ENCODE measurements at places on chromosomes 3 and 15.

- DNase-seq: peak; percentile 27
Observed at GRCh38 chr3:87287011-87287410, 10.6 kb upstream of the POU1F1 start.

GRCh38 chr15:99522288-99522687, 43.5 kb upstream of the MEF2A start:
- no peak for DNase-seq

GRCh38 chr15:43134157-43134635, 810 bp downstream of the TMEM62 start:
- DNase-seq: peak; percentile 8

DNA sequence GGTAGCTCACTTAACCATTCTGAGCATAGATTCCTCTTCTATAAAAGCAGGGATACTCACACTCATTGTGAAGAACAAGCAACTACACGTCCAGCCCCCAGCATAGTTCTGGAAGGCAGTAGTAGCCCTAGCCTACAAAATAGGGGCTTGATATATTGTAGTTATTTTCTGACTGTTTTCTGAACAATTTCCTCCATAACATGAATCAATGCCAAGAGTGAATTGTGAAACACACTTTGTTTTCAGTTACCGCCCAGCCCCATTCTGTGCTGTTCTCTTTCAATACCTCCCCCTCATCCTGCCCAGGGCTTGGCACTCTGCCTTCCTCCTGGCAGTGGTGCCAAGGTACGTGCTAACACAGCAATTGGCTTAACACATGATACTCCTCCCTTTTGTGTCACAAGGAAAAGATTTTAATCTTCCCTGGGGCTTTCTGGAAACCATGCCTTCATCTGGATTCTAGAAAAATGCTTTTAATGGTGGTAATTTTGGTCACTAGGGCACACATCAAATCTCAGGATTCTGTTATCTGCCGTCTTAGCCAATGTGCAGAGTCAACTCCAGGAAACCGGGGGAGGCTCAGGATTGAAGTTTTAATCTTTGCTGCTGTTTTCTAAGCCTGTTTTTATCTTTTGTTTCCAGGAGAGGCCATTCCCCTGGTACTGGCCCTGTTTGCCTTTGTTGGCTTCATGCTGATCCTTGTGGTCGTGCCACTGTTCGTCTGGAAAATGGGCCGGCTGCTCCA, 37.2 kb downstream of the IL20RB start:
- no peak for DNase-seq

GRCh38 chr3:56921573-56922453, 120.1 kb upstream of the ARHGEF3 start:
- DNase-seq: no peak

- no peak for DNase-seq
Observed at GRCh38 chr3:148450819-148451218, 246.9 kb upstream of the AGTR1 start.

DNA sequence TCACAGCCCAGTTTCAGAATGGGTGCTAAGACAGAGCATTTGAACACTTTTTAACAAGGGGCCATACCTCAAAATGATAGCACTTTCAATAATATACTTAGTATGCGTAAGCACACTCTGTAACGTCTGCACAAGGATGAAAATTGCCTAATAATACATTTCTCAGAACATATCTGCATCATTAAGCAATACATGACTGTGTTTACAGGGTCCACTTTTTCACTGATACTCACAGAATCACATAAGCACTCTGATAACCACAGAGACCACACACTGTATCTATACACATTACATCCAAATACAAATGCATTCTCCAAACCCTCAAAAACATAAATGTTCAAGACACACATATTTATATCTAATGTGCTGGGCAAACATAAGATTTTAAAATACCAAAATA, 79.8 kb downstream of the NR1I2 start:
- no peak for DNase-seq

DNA sequence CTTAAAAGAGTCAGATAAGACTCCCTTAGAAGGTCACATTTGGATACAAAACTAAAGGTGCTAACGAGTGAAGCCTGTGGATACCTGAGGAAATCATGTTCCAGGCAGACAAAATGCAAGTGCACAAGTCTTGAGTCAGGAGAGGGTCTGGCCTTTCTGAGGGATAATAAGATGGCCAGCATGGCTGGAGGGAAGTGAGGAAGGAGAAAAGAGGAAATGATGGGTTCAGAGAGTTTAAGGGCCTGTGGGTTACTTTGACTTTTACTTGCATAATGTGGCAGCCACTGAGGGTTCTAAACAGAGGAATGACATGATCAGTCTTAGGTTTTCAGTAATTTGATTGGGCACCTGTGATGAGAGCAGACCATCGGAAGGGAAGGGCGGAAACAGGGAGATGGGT, 3.5 kb upstream of the ROPN1B start:
- no peak for DNase-seq

DNA sequence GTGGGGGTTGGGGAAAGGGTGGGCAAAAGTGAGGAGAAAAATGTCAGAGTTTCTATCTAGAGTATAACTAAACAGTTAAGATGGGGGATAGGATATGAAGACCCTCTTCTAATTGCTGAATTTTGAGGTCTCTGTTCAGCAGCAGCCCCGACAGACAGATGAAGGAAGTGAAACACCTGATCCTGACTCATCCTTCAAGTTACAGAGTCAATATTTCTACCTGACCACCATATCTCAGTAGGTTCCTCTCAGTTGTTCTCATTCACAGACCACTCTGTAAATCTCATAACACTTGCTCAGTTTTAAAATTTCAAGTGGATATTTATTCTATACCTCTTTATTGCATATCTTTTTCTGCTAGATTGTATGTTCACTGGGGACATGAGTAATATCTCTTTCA, 69.5 kb downstream of the CCDC54 start:
- no peak for DNase-seq

DNA sequence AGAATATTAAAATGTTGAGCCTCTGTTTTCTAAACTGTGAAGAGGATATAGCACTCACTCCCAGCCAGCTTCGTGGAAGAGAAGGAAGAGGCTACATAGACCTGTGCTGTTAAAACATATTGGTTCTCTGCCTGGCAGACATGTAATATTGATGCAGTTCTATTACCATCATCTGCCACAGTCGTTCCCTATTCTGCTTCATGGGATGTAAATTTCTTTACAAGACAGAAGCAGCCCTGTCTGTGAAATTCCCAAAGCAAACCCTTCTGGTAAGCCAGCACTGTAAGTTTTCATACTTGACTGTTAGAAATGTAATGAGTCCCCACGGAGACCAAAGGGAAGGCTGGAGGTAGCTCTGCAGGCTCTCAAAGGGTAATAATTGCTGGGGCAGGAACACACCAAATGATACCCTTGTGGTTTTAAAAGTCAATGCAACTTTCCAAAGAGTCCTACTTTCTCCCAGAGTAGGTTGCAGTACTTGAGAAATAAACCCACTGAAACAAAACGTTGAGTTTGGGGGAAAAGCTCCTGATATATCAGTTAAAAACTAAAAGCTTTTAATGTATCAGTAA, 129.9 kb upstream of the HES1 start:
- no peak for DNase-seq

GRCh38 chr3:79369306-79369705, 398.5 kb downstream of the ROBO1 start:
- DNase-seq: no peak

GRCh38 chr3:170907637-170908234, 701 bp downstream of the EIF5A2 start:
- DNase-seq: peak; percentile 54

- no peak for DNase-seq
Observed at GRCh38 chr3:185069037-185070030, 83.5 kb downstream of the C3orf70 start.

DNA sequence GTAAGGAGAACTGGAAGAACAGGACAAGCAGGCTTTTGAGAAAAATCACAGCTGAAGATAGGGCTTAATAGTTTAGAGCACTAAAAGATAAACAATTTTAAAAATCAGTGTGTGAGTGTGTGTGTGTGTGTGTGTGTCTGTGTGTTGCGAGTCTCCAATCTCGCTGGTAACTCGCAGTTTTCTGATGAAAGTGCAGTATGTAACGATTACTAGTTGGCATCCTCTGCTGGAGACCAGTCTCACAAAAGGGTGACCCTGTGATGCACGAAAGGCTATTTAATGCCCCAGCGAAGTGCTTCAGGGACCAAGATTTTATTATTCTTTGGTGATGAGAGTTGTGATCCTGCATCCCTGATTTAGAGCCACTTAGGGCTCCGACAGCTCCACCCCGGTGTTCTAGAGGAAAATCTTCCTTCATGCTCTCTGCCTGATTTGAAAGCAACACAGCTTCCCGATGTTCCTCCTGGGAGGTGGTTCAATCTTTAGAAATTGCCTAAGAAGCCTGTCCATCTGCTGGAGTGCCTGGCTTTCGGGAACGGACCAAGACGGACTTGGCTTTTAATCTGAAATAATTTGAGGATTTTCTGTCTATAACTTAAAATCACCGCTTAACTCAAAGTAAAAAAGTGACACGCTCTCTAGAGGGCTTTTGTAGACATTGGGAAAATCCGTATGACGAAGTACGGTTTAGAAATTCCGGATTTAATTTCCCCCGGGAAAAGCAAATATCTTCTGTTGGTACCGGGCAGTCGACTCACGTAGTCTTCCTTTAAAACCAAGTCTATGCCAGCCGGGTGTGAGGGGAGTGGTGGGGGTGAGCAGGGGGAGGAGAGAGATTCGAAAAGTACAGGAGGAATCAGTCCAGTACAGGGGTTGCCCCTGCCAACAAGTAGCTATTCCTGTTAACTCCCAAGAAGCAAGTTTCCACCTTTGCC, 1.1 kb upstream of the ALCAM start:
- peak; percentile 38 for DNase-seq

Measured in hepatic stellate cell (primary cell).